Naive thymus-derived CD8-positive, alpha-beta T cell (primary cell): ENCODE measurements at places on chromosomes 11 and 22.

DNA sequence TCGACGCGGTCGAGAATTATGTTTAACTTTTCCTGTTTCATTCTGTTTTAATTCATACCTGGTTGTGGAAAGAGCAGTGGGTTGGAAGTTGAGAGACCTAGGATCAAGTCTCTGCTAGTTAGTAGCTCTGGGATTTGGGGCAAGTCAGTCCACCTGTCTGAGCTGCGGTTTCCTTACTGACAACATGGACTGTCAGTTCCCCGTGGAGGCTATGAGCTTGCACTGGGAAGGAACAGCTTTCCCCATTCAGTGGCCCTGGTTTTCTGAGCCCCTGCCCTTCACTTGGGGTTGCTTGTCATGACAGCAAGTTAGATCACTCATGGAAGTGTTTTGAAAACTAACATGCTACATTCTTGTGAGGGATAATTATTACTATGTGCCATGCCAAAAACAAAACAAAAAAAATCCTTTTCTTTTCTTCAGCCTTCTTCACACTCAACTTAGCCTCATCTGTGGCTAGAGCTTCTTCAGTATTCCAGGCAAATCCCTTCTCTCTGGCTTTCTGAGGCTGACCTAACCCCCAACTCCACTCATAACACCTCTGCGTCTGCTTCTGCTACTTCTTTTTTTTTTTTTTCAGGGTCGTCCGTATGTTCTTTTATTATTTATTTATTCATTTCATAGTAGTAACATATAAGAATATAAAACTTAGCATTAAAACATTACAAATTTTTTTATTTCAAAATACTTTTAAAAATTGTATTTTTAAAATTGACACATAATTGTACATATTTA is 43.0 kb upstream of the ZBED5 start:
- no peak for DNase-seq

DNA sequence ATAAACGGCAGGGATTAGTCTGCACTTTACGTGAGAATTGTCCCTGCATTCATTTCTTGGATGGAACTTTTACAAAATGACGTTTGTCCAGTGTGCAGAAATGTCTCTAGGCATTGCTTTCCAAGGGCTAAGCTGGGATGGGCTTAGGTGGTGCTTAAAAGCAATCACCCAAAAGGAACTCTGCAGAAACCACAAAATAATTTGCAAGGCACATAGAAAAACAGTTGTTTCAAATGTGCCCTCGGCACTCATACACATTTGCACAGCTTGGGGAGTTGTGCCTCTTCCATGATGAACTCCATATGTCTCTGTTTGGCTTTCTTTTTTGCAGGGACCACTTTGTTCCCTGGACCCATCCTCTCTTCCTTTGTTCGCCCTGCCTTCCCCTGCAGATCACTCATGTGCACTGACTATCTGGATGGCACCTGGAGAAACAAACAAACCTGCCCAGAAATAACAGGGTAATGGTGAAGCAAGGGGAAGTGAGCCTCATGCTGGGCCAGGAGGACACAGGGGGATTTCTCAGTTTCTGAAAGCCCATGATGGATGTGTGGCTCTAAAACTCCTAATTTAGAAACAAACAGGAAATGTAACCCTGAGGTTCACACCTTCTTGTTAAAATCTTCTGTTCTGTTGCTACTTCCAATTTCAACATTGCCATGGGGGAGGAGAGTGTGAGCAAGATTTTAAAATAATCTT is 150.2 kb downstream of the SNX19 start:
- DNase-seq: no peak

DNA sequence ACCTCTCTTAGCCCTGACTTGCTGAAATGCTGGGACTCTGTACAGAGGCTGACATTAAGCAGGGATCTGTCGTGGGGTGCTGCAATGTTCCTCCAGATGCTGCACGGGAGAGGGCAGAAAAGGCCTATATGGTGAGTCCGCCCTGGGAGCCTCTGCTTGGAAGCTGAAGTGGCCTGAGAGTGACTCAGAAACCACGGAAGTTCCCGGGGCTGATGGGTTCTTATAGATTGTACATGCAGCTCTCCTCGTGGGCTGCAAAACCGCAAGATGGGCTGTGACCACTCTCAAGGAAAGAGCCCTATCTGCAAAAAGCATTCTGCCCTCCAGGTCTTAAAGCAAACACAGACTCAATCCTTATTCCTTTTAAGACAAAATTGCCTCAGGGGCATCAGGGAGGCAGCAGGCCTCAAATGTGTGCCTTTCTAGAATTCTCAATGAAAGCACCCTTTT is 5.8 kb upstream of the SLC43A3 start:
- DNase-seq: no peak

DNA sequence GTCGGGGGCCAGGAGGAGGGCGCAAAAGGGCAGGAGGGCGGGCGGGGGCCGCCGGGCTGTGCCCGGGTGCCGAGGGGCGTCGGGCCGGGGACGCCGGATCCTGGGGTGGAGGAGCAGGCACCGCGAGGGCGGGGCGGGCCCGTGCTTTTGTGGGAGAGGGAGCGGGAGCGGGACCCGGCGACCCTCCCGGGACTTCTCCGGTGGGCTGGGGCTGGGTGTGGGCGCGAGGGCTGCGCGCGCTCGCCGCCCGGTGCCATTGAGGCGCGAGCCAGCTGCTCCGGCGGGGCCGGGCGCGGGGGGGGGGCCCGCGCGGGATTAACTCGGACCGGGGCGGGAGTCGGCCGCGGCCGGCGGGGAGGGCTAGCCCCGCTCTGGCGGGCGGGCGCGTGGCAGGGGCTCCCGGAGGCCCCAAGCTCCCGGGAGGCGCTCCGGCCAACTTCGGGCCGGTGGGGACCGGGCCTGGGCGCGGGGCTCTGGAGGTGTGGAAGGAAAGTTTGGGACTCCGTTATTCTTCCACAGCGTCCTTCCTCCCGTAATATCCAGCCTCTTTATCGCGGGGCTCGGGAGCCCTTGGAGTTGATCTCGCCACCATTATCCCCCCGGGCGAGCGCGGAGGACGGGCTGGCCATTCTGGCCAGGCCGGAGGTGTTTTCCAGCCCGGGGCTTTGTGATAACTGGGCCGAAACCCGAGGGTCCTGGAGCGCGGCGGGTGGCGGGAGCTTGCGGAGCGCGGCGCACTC is 936 bp downstream of the CECR2 start:
- DNase-seq: no peak

DNA sequence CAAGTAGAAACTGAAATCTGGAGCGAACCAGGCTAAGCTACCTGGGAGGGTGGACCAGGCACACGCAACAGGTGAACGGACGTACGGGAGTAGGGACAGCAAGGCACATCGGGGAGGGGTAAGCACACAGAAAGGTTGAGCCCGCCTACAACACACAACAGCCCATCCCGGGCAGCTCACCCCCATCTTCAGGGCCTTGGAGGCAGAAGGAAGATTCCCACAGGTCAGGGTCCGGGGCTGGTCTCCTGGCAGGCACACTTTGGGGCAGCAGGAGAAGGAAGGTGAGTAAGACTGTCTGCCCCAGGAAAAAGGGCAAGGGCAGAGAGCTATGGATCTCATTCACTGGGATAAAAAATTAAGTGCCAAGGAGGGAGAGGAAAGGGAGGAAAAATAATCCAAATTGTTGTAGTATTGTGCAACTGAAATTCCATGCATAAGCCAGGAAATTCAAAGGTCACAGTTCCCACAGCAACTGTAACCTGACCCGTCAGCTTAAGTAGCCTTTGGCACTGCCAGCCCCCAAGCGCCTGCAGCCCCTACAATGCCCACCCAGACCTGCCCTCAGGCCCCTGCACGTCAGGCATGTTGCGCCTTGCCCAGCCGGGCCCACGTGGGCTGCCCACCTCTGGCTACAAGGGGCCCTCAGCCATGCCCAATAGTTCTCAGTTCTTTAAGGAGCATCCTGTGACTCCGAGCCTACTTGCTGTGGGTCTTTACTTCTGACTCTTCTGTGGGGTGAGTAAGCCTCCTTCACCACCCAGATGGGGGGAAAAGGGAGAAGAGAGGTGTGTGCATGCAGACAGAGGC is 51.8 kb downstream of the MICAL3 start:
- no peak for DNase-seq

GRCh38 chr11:33899400-33900037 is 7.6 kb upstream of the LMO2 start:
- DNase-seq: no peak
